ENCODE measurements at places on chromosomes 12 and 14. TPM values are rescaled to one million over a fixed set of nuclear protein-coding genes. Genes with fewer than 3 reads are reported as not detected.
A peak's percentile ranks its signal among the peaks of the same experiment; 100 is the strongest.

- DNase-seq: no peak
Observed at GRCh38 chr14:72739446-72740405, 154.2 kb downstream of the DPF3 start.

- no peak for DNase-seq
Observed at GRCh38 chr14:97544571-97544970, 747.4 kb downstream of the VRK1 start.

DNA sequence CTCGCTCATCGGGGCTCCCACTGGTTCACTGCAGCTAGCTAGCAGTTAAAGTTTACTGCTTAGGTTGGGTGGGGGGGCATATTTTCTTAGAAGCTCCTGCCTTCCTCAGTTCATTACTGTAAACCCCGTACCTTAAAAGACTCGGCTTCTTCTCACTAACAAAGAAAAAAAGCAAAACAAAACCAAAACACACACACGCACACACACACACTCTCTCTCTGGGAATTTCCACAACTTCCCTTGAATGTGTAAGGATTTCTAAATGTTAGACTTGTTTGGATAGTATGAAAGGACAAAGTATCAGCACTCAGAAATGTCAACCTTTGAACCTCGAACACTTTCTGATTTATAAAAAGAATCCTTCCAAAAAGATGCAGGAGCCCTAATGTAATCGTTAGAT lies 927 bp downstream of the PTHLH start:
- DNase-seq: no peak

GRCh38 chr12:98544751-98545150 lies 29.4 kb downstream of the TMPO start:
- DNase-seq: no peak

Gene LMO3
- 12.0 TPM for polyA plus RNA-seq

- peak; percentile 59 for DNase-seq
Observed at GRCh38 chr12:2239381-2239871, 186.6 kb downstream of the CACNA1C start.

GRCh38 chr14:48849741-48850322 lies 736.3 kb downstream of the RPS29 start:
- no peak for DNase-seq

Data from right lung (tissue), 10 donors.